Activated CD8-positive, alpha-beta memory T cell treated with anti-CD3 and anti-CD28 coated beads, Interleukin-2, amount 10 ng/mL, durations not matched to agents 7 days and 5 days (primary cell): ENCODE measurements at places on chromosomes 2 and 18. TPM values are rescaled to one million over a fixed set of nuclear protein-coding genes. Genes with fewer than 3 reads are reported as not detected.

Gene SERPINB3
- not detected for total RNA-seq

Gene RGPD3
- not detected for total RNA-seq

Gene SLC16A14
- 0.47 TPM for total RNA-seq

Gene SKOR2
- not detected for total RNA-seq

GRCh38 chr2:31378389-31378788, 36.2 kb downstream of the XDH start:
- peaks cover 2% of the 10 kb centered on the region for H3K36me3 ChIP-seq
- H3K4me1 ChIP-seq: peaks cover 24% of the 10 kb centered on the region
- no peak overlapping the region for H3K27ac ChIP-seq
- peaks cover 12% of the 10 kb centered on the region for H3K27me3 ChIP-seq

DNA sequence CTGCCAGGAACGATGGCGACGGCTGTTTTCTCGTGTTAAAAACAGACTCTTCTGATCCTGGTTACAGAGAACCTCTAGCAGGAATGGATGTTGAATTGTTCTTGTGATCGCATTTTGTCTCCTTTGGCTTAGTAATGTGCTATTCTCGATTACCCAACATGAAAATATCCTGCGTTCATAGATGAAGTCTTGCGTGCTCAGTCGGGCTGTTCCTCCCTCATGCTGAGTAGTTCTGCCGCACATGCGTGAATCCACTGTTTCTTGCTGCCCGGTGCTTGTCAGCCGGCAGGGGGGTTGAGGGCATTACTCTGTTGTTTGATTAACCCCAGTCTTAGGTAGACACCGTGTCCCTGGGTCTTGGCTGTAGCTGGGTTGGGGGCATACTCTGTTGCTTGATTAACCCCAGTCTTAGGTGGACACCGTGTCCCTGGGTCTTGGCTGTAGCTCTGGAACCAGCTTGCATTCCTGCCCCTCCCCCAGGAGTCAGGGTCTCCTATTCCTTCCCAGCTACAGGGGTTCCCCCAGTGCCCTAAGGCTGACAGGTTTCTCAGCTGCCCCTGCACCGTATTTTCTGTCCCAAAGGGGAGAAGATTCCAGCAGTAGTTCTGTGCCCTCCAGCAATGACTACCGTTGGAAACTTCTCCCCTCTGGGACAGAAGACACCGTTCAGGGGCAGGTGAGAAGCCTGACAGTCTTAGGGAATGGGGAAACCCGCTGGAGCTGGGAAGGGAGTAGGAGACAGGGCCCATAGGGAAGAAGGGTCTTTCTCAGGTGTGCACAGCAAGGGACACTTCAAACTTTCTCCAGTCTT, 22.1 kb upstream of the ASB1 start:
- H3K27ac ChIP-seq: no peak overlapping the region
- no peaks in the 10 kb centered on the region for H3K36me3 ChIP-seq
- H3K4me3 ChIP-seq: no peak overlapping the region
- no peak for DNase-seq
- H3K27me3 ChIP-seq: no peaks in the 10 kb centered on the region
- peaks cover 9% of the 10 kb centered on the region for H3K4me1 ChIP-seq

- no peak overlapping the region for H3K4me3 ChIP-seq
- no peaks in the 10 kb centered on the region for H3K27me3 ChIP-seq
- H3K27ac ChIP-seq: no peak overlapping the region
These were observed 164.0 kb downstream of the EN1 start for GRCh38 chr2:118683460-118683859.

DNA sequence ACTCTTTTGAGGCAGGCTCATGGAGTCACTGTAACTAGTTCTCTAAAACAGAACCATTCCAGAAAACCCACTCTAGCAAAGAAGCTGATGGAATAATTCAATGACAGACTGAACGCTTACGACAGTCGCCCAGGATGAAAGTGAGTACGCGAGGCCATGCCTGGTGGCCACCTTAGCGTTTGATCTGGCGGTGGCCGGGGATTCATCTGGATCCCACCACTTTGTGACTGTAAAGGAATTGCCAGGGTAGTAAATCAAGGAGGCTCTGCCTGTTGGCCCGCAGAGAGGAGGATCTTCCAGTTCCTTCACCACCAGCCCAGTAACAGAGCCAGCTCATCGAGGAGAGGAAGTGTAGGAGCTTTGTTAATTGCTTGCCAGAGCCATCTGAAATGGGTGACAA, 34.6 kb downstream of the GREB1 start:
- H3K4me1 ChIP-seq: no peaks in the 10 kb centered on the region
- no peak overlapping the region for H3K4me3 ChIP-seq
- DNase-seq: no peak

GRCh38 chr2:47737-48136, 1.4 kb upstream of the FAM110C start:
- peaks cover 2% of the 10 kb centered on the region for H3K36me3 ChIP-seq
- peaks cover 13% of the 10 kb centered on the region for H3K4me1 ChIP-seq
- no peak for DNase-seq
- no peak overlapping the region for H3K27ac ChIP-seq
- H3K27me3 ChIP-seq: peaks cover 69% of the 10 kb centered on the region

GRCh38 chr18:48607056-48607984, 68.5 kb downstream of the CTIF start:
- H3K4me1 ChIP-seq: no peaks in the 10 kb centered on the region
- no peaks in the 10 kb centered on the region for H3K36me3 ChIP-seq
- DNase-seq: no peak
- no peak overlapping the region for H3K27ac ChIP-seq
- no peaks in the 10 kb centered on the region for H3K27me3 ChIP-seq

- H3K4me1 ChIP-seq: no peaks in the 10 kb centered on the region
- no peak overlapping the region for H3K27ac ChIP-seq
- H3K27me3 ChIP-seq: peaks cover 6% of the 10 kb centered on the region
- H3K36me3 ChIP-seq: no peaks in the 10 kb centered on the region
- DNase-seq: no peak
These were observed 29.0 kb downstream of the FMNL2 start for GRCh38 chr2:152363936-152364335.

- no peak overlapping the region for H3K27ac ChIP-seq
- DNase-seq: no peak
- no peak overlapping the region for H3K4me3 ChIP-seq
- H3K36me3 ChIP-seq: no peaks in the 10 kb centered on the region
- peaks cover 32% of the 10 kb centered on the region for H3K4me1 ChIP-seq
These were observed 202.7 kb downstream of the AGPS start for GRCh38 chr2:177595126-177595845.
